ENCODE measurements at places on chromosomes 16 and 17.
A peak's percentile ranks its signal among the peaks of the same experiment; 100 is the strongest.

- no peak for DNase-seq
These were observed 2.9 kb downstream of the PPM1D start for GRCh38 chr17:60602871-60603270.

DNA sequence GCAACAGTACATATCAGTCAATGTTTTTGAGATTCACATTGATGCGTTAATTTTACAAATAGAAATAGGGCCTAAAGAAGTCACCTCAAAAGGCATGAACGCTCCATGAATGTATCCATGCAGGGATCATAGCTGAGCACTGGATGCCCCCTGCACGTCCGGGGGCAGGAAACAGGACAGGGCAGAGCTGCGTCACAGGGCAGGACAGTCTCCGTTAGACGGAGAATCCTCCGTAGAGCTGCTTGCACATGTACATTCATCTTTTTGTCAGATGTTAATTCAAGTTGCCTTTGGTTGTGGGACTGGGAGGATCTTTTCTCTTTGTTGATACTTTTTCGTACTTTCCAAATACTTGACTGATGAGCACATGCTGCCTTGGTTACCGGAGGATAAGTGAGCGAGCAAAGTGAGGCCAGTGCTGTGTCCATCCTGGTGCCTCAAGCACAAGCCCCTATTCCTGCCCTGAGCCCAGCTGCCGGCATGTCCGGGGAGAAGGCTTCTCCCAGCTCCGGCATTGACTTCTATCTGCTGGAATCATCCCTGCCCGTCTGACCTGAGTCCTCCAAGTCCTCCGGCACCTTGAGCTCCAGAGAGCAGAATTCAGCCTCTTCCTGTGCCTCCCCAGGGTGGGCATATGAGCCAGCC lies 15.0 kb downstream of the GAA start:
- DNase-seq = no peak

DNA sequence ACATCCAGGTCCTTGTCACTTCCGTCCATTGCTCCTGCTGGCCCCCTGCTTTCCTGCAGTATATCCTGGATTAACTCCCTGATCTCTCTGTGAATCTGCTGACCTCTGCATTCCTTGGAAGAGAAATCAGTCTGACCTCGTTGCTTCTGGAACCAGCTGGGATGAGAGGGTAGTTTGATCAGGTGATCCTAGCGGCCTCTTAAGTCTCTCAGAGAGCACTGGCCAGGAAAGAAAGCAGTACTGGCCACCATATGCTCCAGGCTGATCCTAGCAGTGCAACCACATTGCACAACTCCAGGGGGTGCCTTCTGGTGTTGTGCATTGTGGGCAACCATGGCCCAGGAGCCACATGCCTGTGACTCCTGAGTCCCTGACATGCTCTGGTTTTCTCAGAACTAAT lies 79.2 kb downstream of the ARHGAP23 start:
- DNase-seq = no peak

- peak; percentile 52 for DNase-seq
These were observed 9.4 kb upstream of the TOP2A start for GRCh38 chr17:40427002-40427491.

DNA sequence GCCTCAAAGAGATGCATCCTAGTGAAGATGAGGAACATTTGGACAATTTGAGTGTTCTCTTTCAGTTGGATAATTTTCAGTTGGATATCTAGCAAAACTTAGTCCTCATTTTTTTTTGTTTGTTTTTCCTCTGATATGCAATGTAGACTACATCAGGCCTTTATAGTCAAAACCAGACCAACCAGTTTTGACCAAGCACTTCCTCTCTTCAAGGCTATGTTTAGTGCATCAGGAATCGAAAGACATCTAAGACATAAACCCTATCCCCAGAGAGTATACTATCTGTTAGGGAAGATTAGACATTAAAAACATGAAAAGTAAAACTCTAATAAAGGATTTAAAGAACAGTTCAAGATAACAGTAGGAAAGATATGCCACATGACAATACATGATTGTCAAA lies 256.1 kb downstream of the IRX3 start:
- no peak for DNase-seq

- no peak for DNase-seq
These were observed 6.2 kb downstream of the ACE start for GRCh38 chr17:63483038-63483437.

- peak; percentile 87 for DNase-seq
These were observed 7.3 kb downstream of the ABI3 start for GRCh38 chr17:49217651-49218413.

DNA sequence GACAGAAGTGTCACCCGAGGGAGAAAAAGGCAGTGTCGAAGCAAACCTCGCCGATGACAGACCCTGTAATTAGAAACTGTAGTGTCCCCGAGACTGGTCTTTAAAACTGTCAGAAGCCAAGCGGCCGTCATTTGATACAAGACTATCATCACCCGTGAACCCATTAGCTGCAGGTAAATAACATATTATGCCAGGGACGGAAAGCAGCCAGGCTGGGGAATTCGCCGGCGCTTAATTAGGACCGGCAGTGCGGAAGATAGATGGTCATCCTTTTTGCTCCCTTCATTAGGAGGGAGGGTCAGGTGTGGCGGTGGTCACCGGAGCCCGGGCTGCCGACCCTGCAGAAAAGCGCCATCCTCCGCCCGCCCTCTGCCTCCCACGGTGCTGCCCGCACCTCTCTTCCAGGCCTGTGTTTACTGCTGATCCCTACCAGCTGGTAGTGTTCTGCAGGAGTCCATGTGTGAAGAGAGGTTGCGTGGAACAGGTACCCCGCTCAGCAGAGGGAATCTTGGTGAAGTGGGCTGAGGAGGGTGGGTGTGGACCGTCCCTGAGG lies 109.4 kb upstream of the GSE1 start:
- DNase-seq = no peak

- peak; percentile 99 for DNase-seq
These were observed at the start of gene ATP6V0D1 for GRCh38 chr16:67480833-67481560. TSS of gene ATP6V0D1 (minus strand) at chr16:67481157. CDS start at chr16:67481086, 71 bp downstream.

DNA sequence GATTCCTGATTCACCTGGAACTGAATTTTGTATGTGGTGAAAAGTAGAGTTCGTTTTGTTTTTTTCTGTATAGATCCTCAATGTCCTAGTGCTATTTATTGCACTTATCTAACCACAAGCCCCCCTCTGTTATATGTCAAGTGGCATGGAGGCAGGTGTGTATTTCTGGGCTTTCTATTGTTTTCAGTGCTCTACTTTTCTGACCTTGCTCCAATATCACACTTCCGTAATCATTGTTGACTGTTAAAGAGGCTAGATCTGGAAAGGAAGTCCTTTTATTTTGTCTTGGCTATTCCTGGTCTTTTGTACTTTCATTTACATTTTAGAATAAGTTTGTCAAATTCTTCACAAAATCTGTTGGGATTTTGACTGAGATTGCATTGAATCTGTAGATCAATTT lies 26.8 kb upstream of the FBXO47 start:
- no peak for DNase-seq

DNA sequence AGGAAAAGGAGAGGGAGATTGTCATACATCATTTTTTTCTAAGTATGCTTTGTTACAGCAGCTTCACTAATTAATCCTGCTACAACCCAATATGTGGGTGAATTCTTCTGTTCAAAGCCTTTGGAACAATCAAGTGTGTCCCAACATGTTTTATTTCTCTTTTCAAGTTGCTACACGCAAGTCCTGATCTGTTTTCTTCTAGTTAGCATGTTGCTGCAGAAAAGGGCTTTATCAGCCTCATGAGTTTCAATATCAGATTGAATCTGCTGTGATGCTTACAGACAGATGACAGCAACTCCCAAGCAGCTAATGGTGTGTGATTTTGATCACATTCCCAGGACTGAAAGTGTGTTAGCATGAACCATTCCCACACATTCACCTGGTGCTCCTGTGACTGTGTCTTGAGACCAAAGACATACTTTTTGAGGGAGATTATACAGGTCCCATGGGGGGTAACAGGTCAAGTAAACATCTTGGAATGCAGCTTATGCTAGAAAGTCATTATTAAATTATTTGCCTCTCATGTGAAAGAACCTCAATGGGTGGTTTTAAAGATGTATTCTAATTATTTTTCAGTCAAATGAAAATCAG lies 96.9 kb upstream of the KCNJ16 start:
- no peak for DNase-seq

- DNase-seq = no peak
These were observed 55.9 kb downstream of the ZDHHC7 start for GRCh38 chr16:84955427-84955826.

DNA sequence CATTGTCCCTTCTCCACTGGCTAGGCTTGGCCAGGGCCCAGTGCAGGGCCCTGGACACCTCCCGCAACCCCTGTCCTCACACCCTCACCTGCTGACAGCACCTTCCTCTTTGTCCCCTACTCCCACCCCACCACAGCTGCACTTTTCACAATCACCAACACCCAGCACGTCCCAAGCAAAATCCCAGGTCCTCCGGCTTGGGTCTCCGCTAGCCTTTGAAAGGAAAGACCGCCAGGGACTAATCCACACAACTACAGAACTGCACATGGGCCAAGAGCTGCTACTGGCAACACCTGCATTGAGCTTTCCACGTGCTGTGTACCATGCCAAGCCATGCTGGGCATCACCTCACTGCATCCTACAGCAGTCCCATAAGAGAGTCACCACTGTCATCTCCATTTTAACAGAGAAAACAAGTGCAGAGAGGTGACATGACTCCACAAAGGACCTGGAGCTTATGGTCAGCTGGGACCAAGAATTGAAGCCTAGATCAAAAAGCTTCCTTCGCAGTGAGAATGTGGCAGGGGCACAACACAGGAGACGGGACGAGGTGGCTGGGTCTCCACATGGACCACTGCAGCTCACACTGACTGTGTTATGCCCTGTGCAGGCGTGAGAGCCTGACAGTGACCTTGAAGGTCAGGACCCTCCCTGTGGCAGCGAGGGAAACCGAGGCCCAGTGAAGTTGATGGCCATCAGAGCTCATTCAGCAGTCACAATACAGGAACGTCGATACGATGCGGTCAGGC lies 22.5 kb downstream of the FBXO31 start:
- DNase-seq = no peak

GRCh38 chr17:76384222-76384986 lies at the start of gene SPHK1:
TSS of gene SPHK1 (plus strand) at chr17:76384609. CDS start at chr17:76385645, 1,036 bp downstream.
- DNase-seq = peak; percentile 70

Measured in DND-41 (cell line).